ENCODE measurements at places on chromosomes 5 and 9.
A peak's percentile ranks its signal among the peaks of the same experiment; 100 is the strongest.

GRCh38 chr5:125719681-125720347, 703.4 kb upstream of the GRAMD2B start:
- DNase-seq = peak; percentile 96

DNA sequence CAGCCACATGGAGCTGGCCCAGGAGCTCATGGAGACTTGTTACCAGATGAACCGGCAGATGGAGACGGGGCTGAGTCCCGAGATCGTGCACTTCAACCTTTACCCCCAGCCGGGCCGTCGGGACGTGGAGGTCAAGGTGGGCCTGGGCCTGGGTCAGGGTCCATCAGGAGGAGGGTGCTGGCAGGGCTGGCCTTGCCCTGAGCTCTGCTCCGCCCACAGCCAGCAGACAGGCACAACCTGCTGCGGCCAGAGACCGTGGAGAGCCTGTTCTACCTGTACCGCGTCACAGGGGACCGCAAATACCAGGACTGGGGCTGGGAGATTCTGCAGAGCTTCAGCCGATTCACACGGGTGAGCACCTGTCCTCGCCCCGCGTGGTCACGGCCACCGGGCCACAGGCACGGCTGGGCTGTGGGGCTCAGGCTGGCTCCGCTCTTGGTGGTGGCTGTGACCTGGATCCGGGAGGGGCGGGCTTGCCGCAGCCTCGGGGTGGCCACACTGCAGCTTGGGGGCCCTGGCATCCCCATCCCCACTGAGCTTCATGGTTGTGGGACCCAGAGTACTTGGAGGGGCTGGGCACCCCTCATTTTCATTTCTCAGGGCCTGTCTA, 7.1 kb downstream of the DPP7 start:
- DNase-seq = no peak

DNA sequence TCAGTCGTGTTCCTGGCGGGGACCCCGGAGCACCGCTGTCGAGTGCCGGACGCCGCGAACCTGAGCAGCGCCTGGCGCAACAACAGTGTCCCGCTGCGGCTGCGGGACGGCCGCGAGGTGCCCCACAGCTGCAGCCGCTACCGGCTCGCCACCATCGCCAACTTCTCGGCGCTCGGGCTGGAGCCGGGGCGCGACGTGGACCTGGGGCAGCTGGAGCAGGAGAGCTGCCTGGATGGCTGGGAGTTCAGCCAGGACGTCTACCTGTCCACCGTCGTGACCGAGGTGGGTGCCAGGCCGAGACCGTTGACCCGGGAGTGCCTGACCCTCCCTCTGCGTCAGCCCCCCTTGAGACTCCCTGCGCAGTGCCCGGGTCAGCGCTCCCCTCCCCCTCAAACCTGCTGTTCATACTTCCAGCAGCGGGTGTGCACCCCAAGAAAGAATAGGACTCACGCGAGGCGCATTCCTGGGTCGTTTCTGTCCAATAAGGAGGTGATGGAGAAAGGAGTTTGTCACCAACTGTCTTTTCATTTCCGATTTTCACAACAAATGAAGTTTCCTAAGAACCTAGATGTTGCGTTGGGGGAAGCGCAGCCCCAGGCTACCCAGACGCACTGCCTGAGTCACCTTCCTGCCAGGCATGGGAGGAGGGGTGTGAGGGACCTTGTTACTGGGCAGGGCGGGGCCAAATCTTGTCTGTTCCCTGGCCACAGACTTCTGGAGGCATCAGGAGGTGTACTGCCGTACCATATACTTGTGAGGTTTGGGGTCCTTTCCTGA, 722 bp downstream of the SLC22A4 start:
- DNase-seq = no peak

DNA sequence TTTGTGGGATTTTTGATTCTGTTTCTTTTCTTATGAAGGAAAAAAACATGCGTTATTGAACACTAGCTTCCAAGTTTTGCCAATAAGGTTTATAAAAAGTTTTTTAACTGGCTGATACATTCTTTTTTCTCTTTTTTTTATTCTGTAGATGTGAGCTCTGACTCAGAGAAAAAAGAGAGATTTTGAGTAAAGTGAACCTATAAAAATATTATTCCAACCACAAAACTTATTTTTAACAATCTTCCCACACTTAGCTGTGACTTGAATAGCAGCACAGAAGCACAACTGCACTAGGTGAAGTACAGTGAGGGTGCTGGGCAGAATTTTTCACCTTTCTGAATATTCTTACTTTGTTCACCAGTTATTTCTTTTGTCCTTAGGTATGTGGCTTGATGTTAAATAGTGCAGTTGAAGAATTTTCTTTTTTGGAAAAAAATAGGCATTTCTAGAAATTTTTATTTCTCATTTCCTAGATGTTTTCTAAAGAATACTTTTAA, 41.6 kb downstream of the CHSY3 start:
- no peak for DNase-seq

- DNase-seq = no peak
Measured at GRCh38 chr5:157611571-157612476, 36.2 kb upstream of the ADAM19 start.

DNA sequence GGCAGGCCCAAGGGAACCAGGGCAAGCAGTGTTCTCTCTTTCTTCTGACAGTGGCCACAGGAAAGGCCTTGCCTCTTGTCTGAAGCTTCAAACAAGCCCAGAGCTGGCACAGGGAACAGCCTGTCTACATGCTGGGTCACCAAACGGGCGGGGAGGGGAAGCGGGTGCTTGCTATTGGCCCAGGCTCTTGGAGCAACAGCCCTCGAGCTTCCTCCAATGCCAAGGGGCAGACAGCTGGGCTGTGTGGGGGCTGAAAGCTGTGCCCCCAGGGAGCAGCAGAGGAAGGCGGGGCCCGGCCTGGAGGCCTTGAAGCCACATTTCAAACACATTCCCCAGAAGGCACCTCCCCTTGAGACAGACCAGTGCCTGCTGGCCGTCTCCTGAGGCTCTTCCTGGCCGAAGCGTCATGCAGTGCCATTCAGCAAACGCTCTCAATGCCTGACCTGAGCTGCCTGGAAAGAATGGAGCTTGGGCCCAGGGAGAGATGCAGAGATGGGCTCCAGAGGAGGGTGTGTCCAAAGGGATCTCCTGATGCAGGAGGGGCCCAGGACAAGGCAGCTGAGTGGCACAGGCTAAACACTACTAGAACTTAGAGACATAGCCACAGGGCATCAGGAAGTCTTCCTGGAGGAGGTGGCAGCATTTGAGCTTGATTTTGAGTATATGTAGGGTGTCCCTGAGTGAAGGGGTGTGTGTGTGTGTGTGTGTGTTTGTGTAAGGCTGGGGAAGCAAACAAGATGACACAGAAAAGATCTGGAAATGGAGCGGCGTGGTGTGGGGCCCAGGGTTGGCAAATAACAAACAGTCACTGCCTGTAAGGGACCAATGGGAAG, 2.5 kb downstream of the FIBCD1 start:
- no peak for DNase-seq

GRCh38 chr5:38948501-38948900, 102.7 kb downstream of the OSMR start:
- DNase-seq = no peak
